KG1 (cell line): ENCODE measurements at places on chromosomes 1 and 21.
A peak's percentile ranks its signal among the peaks of the same experiment; 100 is the strongest.

- no peak for DNase-seq
Measured at GRCh38 chr1:19426294-19427086, 58.8 kb downstream of the CAPZB start.

DNA sequence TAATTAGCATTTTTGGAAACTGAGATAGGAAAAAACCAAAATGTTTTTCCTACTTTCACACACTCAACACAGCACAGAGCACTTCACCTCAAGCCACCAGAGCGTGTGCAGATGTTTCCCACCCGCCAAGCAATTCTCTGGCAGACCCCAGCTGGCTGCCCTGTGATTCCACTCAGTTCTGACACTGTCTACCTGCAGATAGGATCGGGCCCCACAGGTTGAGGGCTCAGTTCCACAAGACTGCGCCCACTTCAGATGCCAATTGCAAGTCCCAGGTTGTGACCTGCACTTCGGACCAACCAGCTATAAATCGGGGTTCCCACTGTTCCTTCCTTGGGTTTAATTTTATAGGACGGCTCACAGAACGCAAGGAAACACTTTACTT, 9.9 kb downstream of the KIAA1614 start:
- DNase-seq, result no peak

DNA sequence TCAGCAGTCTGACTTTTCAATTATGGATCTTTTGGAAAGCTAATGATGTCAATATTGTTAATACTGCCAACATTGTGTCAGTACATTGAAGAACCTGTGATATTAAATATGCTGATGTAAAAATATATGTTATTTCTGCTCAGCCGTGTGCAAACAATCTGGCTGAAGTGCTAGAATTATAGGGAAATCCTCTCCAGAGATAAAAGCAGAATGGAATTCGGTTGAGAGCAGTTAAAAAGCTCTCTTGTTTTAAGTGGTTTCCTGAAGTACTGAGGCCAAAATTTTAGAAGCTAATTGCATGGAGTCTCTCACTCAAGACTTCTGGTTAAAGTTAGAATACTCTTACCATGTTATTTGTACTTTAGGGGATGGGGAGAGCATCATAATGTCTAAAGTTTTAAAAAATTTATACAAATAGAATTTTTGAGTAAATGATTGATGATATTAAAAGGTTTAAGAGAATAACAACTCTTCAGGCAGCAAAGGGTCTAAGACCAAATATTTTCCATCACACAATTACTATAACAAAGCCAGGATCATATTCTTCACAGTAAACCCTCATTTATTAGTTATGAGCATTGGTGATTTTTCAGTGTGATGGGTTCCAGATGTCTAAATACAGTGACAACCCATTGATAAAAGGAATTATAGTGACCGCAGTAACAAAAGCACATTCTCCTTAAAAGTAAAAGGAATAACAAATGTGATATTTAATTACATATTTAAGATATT, 834.2 kb upstream of the CXADR start:
- no peak for DNase-seq

GRCh38 chr1:30023339-30024022, 699.9 kb downstream of the MATN1 start:
- no peak for DNase-seq

GRCh38 chr1:36257375-36257767, 33.1 kb downstream of the THRAP3 start:
- no peak for DNase-seq

DNA sequence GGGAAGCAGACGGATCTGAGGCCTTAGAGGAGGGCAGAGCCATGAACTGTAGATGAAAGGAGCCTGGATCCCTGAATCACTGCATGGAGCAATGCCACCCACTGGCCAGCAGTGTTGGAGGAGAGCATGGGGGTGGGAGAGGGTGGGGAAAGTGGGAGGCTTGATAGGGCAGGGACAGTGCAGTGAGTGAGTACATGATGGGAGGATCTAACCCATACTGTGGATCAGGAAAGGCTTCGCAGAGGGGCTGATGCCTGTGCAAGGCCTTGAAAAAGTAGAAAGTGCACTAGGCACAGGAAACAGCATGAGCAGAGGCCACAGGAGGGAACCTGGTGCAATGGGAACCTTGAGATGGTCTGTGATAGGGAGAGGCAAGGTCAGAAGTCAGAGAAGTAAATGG, 391.9 kb downstream of the PTPRU start:
- DNase-seq, result no peak

- no peak for DNase-seq
Measured at GRCh38 chr1:28579401-28579800, 12.7 kb upstream of the RAB42 start.

- DNase-seq, result no peak
Measured at GRCh38 chr1:181015251-181015615, 7.4 kb downstream of the STX6 start.

DNA sequence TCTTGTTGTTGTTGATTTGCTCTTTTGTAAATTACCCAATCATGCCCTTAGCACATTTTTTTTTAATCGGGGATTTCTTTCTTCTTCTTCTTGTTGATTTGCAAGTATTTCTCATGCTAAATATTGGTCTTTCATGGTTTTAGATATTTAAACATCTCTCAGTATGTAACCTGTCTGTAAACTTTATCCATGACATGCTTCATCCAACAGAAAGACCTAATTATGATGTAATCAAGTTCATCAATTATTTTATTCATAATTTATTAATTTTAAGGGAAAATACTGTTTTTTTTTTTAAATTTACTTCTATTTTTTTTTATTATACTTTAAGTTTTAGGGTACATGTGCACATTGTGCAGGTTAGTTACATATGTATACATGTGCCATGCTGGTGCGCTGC, 69.8 kb downstream of the TNFSF18 start:
- DNase-seq, result no peak

GRCh38 chr21:15353546-15353945, 288.7 kb upstream of the NRIP1 start:
- no peak for DNase-seq

DNA sequence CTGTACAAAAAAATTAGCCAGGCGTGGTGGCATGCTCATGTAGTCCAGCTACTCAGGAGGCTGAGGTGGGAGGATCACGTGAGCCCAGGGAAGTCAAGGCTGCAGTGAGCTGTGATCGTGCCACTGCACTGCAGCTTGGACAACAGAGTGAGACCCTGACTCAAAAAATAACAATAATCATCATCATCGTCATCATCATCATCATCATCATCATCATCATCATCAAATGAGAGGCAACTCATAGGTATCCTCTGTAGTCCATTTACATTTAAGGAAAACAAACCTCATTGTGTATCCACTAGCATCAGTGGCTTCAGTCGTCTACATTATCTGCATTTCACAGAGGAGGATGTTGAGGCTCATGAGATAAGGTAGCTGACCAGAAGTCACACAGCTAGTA, 68.8 kb upstream of the SELENON start:
- no peak for DNase-seq

DNA sequence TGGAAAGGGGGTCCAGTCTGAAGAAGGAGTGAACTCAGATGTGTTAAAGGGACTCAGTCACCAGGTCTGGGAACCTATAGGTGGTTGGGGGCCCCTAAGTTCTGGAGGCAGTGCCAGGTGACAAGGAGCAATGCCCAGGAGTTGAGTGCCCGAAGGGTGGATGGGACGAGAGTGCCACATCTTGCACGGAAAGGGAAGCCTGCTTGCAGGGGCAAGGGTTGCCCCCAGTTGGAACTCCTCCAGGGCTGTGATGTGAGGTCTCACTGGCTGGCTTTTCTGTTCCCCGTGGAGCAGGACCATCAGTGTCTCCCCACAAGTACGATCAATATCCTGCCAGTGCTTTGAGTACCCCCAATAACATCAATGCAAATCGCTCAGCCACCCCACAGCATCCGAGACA, 107.3 kb downstream of the TOMM20 start:
- DNase-seq, result no peak

DNA sequence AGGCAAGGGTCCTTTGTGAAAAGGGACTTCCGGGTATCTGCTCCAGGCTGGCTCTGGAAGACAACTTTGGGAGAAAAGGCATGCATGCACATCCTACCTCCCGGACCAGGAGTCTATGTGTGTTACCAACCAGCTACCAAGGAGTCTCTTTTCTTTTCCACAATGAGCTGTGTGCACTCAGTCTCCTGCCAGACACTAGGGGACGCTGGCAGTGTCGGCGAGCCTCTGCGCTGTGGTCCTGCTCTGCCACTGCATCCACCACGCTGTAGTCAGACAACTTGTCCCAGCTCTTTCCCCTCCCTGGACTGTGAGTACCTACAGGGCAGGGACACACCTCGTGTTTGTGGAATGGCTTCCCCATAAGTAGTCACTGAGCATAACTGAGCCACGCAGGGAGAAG, 5.1 kb upstream of the SSR2 start:
- DNase-seq, result no peak

- DNase-seq, result no peak
Measured at GRCh38 chr1:205456868-205457745, 1.3 kb upstream of the BLACAT1 start.

- no peak for DNase-seq
Measured at GRCh38 chr1:63934697-63935096, 160.9 kb downstream of the ROR1 start.

DNA sequence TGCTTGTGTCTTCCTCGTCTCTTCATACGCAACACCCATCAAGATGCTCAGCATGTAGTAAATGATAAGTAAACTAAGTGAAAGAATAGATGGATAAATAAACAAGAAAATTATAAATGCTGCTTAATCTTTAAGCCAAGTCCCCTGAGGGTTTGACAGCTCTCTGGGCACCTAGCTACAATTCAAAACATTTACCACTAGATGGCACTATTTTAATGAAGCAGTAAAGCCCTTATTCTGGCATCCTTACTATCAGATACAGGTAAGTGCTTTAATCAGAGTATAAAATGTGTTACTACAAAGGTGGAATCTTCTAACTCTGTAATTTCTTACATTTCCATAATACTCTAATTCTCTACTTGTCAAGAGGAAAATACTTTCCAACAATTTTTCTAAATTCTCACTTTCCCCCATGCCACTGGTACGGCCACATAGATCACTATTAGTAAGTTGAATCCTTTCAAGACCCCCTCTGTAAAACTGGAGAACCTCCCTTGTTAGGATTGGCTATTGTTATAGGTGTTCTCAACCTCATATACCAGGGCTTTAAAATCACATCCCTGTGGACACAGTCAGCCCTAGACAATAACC, 137.8 kb downstream of the BARHL2 start:
- peak; percentile 27 for DNase-seq

GRCh38 chr1:3680488-3681230, 28.3 kb downstream of the TP73 start:
- no peak for DNase-seq

- DNase-seq, result no peak
Measured at GRCh38 chr1:31799196-31799894, 16.5 kb downstream of the SPOCD1 start.

GRCh38 chr1:66335859-66336640, 197.9 kb upstream of the SGIP1 start:
- peak; percentile 77 for DNase-seq

GRCh38 chr21:34970167-34970500, 79.0 kb downstream of the RUNX1 start:
- DNase-seq, result no peak

GRCh38 chr1:94383966-94384408, 34.2 kb upstream of the ABCD3 start:
- DNase-seq, result no peak

- no peak for DNase-seq
Measured at GRCh38 chr1:109793089-109793485, 29.4 kb upstream of the EPS8L3 start.

DNA sequence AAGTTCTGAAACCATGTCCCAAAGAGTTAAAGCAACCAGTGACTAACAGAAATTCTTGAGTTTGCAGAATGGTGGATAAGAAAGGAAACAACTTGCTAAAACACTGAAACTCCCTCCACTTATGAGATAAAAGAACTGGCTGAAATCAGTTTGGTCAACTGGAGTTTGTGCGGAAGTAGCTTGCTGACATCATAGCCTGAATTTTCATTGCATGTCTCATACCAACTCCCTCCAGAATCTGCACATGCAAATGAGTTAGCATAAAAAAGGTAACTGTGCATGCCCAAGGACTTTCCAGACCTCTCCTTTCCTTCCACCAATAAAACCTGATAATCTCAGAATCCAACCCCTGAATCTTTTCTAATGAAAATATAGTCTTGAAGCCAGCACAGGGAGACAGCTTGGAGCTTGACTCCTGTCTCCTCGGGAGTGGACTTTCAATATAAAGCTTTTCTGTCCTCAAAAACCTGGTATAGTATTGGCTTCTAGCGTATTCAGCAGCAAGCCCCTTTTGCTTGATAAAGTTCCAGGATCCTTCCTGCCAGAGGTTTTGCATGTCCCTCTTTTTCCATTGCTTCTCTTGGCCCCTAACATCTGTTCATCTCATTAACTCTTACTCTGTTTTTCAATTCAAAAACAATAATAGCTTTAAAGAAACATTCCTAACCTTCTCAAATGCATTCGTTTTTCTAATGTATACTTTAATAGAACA, 785.8 kb upstream of the ADGRL4 start:
- no peak for DNase-seq

- no peak for DNase-seq
Measured at GRCh38 chr1:172154551-172154950, 265.9 kb upstream of the C1orf105 start.
